ENCODE measurements at places on chromosomes 3 and 15.

DNA sequence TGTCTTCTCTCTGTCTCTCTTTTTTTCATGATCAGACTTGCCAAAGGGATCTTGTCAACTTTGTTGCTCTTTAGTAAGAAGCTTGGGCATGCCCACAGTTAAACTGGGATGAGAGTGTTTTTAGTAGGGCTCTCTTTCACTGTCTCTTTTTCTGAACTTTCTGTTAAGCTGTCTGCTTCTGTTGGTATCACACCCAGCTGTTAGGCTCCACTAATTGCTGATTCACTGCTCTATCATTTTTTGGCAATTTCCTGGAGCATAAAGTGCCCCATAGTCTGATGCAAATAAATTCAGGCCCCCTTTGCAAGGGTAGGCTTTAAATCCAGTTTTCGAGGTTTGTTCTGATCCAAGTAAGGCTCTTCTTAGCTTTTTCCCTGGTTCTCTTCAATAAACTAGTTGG, 360.4 kb upstream of the ADAMTS9 start:
- DNase-seq, result no peak

DNA sequence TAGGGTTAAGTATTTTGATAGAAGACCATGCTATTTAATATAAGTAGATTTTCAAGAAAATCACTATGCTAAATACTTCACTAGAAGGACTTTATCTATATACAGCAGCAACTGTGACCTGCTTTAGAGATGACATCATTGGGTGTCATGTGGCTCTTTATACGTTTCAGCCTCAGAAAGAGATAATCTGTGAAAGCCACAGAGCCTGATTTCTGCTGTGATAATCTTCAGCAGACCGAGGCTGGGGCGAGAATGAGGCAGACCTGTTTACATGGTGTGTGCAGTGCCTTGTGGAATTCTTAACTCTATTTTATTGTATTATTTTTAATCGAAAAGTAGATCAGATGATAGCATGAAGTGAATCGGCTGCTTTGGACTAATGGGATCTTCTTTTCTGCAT, 471.2 kb downstream of the MFSD1 start:
- no peak for DNase-seq

DNA sequence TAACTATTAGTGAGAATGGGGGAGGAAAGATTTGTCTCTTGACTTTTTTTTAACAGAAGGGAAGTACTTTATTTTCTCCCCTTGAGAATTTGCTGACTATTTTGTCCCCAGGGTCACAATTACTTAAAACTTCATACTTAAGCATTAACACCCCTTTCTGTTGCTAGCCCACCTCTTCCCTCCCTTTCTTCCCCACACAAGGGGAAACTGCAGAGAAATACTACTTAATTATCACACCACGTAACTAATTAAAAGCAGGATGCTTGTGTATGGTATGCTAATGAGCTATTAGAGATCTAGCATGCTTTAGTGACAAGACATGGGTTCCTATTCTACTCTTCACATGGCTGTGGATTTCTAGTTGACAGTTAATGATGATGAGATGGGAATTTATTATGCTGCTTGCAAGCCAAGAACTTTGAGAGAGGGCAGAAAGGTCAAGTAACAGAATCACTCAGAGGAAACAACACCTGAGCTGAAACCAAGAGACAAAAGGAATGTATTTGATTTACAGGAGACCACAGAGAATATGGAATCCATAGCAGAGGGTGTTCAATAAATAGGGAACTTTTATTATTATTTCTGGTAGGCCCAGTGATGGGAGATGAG, 179.2 kb downstream of the LSAMP start:
- no peak for DNase-seq

DNA sequence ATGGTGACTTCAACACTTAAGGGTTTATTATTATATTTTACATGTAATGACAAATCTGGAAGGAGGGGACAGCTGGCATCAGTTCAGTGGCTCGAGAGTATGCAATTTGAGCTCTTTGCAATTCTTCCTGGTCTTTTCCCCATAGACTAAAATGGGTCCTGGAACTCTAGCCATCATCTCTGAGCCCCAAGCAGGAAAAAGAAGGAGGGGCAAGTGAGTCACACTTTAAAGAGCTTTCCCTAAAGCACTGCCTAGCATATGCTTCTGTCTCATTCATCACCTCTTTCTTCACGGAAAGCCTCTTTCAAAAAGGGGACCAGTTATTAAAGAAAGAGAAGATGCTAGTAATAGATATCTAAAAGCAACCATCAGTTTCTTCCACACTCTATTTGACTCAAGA, 466.3 kb downstream of the ZIC1 start:
- DNase-seq, result no peak
